Bone marrow (tissue), 2 donors: ENCODE measurements at places on chromosomes 1 and 21.

DNA sequence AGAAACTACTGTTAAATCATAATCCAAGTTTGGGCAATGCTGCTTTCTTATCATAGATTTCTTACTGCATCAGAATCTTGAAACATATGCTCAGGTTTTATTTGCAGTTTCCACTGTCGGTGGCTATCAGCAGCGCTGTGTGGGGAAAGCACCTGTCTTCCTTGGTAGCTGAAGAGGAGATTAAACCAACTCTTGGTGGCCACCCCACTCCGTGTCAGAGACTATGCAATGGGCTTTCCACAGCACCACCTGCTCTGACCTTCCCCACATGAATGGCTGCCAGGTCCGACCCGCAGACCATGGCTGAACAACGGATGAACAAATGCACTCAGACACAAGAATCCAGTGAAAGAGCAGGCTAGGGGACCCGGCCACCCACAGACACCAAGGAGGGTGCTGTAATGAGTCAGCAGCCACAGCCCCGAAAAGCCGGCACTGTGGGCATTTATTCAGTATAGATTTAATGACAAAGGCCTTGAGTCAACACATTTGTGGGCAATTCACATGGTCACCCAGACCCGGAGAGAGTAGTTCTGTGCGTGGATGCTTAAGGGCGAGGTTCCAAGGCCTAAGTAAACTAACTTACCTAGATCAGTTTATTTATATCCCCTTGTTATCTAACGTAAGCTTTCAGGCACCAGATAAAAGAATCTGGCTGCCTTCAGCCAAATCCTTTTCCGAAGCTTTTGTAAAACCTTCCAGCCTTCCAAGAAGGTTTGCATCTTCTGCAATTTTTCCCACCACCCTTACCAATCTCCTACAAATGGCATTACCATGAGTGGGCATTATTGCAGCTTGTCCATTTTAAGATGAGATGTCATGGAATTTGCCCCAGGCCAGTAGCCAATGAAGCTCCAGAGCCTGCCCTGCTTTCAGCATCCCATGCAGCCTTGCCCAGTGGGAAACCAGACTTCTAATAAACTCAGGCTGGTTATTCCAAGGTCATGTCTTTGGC lies 82.7 kb downstream of the HLCS start:
- no peak for DNase-seq

GRCh38 chr1:24910751-24911650 lies 19.1 kb downstream of the RUNX3 start:
- no peak for DNase-seq

GRCh38 chr1:72140222-72140621 lies 142.1 kb downstream of the NEGR1 start:
- no peak for DNase-seq

- DNase-seq: no peak
These were observed 52.1 kb downstream of the ZSCAN20 start for GRCh38 chr1:33524586-33524985.

- DNase-seq: no peak
These were observed 44.4 kb downstream of the HHAT start for GRCh38 chr1:210372931-210373627.

GRCh38 chr21:43361127-43361492 lies 65.8 kb downstream of the SIK1 start:
- DNase-seq: no peak

GRCh38 chr1:151157067-151157531 lies 650 bp downstream of the TNFAIP8L2 start:
- no peak for DNase-seq

DNA sequence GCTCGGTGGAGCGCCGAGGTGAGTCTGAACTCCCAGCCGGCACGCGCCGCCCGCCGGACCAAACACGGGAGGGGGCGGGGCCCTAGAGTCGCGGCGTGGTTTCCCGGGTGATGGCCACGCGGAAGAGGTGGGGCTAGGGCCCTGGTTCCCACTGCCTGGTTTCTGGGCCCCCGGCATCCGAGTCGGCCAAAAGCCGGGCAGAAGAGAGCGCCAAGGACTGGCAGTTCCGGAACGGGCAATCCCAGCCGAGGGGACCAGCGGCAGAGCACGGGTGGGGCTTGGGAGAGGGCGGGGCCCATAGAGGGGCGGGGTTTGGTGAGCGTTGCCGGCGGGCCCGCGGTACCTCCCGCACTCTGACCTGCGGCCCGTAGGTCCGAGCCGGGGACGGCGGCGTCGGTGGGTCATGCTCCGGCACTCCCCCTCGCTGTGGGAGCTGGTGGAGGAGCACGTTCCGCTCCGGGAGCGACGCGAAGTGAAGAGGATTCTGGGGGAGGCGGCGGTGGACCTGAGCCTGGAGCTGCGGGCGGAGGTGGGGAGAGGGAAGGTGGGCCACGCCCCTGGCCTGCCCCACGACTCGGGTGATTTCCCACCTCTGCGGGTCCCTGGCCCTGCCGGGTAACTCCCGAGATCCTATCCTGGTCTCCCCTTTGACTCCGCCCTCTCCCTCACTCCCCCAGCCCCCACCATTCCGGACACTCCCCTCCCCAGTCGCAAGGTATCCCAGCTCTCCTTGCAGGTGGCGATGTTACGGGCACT lies at the start of gene CCDC24:
Gene CCDC24 (plus strand): TSS at position 124 of the 756 bp plus-strand sequence. CDS start 280 bp downstream, at position 404.
- DNase-seq: peak; percentile 35

GRCh38 chr1:4549930-4550329 lies 104.5 kb upstream of the AJAP1 start:
- no peak for DNase-seq

DNA sequence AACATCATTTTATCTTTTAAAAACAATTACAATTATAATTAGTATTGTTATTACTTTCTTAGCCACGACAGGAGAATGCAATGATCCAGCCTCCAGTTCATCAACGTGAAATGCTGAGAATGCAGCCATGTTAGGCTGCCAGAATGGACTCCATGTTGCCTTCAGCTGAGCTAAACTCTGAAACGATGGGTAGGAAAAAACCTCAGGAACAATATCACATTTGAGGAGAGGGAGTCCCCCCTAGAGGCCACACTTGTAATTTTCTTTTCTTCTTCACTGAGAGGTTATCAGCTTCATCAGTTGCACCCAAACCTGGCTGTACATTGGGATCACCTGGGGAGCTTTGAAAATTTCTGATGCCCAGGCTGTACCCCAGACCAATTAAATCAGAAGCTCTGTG lies 34.6 kb upstream of the DNAH14 start:
- no peak for DNase-seq

DNA sequence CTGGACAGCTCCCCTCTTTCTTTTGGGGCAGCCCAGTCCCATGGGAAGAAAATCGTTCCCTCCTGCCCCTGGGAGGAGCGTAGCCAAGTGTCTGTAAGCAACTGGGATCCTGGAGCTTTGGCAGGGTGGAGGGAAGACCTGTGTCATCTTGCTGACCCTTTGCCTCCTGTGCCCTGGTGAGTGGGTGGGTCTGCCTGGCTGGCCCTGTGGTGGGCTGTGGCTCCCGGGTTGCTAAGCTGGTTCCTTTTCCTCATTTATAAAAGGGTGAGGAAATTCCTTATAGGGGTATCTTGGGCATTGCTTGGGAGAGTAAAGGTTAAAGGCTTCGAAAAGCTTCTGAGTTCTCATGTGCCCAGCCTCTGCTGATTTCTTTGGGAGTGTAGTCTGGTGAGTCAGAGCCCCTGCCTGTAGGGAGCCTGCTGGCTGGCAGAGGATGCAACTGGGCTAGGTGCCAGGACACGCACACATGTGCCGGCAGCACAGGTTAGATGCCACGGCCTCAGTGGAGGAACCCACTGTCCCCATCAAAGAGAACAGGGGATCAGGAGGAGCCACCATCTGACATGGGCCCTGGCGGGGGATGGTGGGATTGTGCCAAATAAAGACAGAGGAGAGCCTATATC lies 85.2 kb downstream of the ARHGEF10L start:
- DNase-seq: no peak

DNA sequence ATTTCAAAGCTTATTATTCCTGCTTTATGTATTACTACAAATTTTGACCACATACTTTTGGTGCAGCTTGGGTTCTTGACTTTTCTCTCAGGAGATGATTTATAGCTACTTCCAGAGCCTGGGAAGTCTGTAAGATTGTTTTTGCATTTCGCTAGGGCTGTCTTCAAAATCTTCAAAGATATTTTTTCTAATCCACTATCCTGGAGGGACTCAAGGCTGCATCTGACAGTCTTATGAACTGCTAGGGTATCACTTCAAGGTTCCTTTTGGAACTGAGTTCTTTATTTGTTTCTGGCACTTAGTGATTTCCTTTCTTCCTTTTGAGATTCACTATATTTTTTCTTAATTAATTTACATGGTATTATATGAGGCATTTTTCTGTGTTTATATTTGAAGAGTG lies 90.0 kb upstream of the LYPLAL1 start:
- no peak for DNase-seq

DNA sequence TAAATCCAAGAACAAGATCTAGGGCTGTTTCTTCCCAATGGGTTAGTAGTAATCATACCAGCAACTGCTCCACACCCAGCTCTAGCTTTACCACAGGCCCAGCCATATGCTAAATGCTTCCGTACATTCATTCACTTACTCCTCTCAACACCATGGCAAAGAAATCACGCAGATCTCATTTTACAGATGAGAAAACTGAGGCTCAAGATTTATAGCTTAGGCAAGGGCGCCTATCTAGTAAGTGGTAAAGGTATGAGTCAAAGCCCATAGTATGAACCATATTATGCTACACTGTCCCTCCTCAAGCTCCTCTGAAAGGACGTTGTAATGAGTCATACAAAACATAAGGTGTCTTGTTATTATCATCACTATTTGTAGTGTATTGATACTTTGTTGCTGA lies 82.2 kb downstream of the NIBAN1 start:
- DNase-seq: no peak

- DNase-seq: no peak
These were observed 9.5 kb downstream of the NOL9 start for GRCh38 chr1:6544831-6545230.

DNA sequence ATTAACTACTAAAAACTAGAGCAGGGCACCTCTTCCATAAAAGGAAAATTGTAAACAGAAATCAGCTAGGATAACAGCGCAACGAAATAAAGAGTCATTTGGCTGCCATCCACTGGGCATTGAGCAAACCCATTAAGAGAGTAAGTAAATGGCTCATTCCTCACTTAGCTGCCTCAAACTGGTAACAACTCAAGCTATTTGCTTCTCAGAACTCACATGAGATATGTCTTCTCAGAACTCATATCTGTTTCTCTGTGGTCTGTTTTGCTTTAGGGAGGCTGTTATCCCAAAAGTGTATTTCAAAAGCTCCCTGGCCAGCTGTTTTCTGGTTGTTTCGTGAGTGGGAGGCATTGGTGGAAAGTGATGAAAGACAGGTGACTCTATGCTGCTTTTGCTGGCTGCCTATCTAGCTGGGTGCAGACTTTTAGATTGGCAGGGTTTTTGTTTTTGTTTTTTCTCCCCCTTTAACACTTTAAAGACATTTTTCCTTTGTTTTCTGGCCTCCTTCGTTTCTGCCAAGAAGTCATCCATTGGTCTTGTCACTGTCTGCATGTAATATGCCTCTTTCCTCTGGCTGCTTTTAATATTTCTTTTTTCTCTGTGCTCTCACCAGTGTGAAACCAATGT lies 269.2 kb upstream of the RGS18 start:
- no peak for DNase-seq

DNA sequence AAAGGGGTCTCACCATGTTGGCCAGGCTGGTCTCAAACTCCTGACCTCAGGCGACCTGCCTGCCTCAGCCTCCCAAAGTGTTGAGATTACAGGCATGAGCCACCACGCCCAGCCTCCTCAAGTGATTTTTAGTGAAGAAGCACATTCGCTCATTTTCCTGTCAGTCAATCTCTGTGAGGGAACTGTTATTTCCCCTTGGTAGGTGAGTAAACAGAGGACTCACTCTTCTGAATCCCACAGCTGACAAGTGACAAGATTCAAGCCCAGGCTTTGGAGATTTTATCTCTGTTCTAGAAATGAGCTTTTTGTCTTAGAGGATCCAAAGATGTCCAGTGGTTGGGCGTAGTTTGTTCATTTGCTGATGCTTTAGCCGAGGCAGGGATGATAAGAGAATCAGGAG lies 43.9 kb upstream of the TACSTD2 start:
- DNase-seq: no peak

GRCh38 chr1:214380986-214381695 lies 100.2 kb downstream of the SMYD2 start:
- DNase-seq: no peak

GRCh38 chr1:179809506-179810366 lies 66.6 kb downstream of the FAM163A start:
- peak; percentile 19 for DNase-seq

GRCh38 chr1:4638345-4638729 lies 16.1 kb upstream of the AJAP1 start:
- DNase-seq: no peak

DNA sequence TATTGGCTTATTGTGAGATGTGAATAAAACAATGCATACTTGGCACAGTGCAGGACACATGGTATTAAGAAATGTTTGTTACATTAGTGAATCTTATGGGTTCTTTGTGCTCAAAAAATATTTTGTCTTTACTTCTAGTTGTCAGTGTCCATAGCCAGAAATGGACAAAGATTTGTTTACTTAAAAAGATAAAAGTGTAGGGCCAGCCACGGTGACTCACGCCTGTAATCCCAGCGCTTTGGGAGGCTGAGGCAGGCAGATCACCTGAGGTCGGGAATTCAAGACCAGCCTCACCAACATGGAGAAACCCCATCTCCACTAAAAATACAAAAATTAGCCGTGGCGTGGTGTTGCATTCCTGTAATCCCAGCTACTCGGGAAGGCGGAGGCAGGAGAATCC lies 654.6 kb upstream of the NEGR1 start:
- DNase-seq: no peak

- DNase-seq: no peak
These were observed 42.4 kb downstream of the NENF start for GRCh38 chr1:212475151-212475550.

- DNase-seq: peak; percentile 98
These were observed 168.0 kb upstream of the NR5A2 start for GRCh38 chr1:199859491-199859933.

- DNase-seq: no peak
These were observed 973.5 kb upstream of the B3GALT2 start for GRCh38 chr1:194159941-194160340.
